Left ventricle myocardium inferior (tissue), 1 donor: ENCODE measurements at places on chromosomes 16 and 17. TPM values are rescaled to one million over a fixed set of nuclear protein-coding genes. Genes with fewer than 3 reads are reported as not detected.

GP1BA gene
- total RNA-seq: 0.22 TPM

SLC47A1 gene
- total RNA-seq: 12.9 TPM

PABPN1L gene
- total RNA-seq: not detected

CCL4 gene
- total RNA-seq: 0.91 TPM

MYO19 gene
- 11.8 TPM for total RNA-seq

PYDC1 gene
- not detected for total RNA-seq

SCIMP gene
- total RNA-seq: 0.74 TPM

DNASE1L2 gene
- 0.47 TPM for total RNA-seq

ADGRG1 gene
- total RNA-seq: 21.3 TPM

ZNF597 gene
- total RNA-seq: 1.7 TPM

PNMT gene
- total RNA-seq: 7.6 TPM

SPNS2 gene
- total RNA-seq: 11.2 TPM

OR3A3 gene
- not detected for total RNA-seq

ZFPM1 gene
- 5.7 TPM for total RNA-seq

CCDC200 gene
- not detected for total RNA-seq

KRTAP1-1 gene
- total RNA-seq: not detected

MYO15B gene
- 43.0 TPM for total RNA-seq

MFSD6L gene
- total RNA-seq: not detected

PSMD3 gene
- 86.7 TPM for total RNA-seq

SYCE1L gene
- 0.66 TPM for total RNA-seq

GNG13 gene
- not detected for total RNA-seq

KRT28 gene
- total RNA-seq: not detected
